Right atrium auricular region (tissue), 2 donors: ENCODE measurements at places on chromosomes 11 and 22. TPM values are rescaled to one million over a fixed set of nuclear protein-coding genes. Genes with fewer than 3 reads are reported as not detected.

- H3K4me1 ChIP-seq, result peaks cover 5% of the 10 kb centered on the region
- peaks cover 98% of the 10 kb centered on the region for H3K36me3 ChIP-seq
- H3K4me3 ChIP-seq, result no peak overlapping the region
- no peak overlapping the region for H3K27ac ChIP-seq
- DNase-seq, result no peak
- no peaks in the 10 kb centered on the region for H3K27me3 ChIP-seq
Observed at GRCh38 chr11:118648291-118648690, 31.2 kb downstream of the TREH start.

- H3K27ac ChIP-seq, result no peak overlapping the region
- H3K4me3 ChIP-seq, result no peak overlapping the region
- H3K36me3 ChIP-seq, result no peaks in the 10 kb centered on the region
- H3K4me1 ChIP-seq, result no peaks in the 10 kb centered on the region
Observed at GRCh38 chr11:44466531-44467205, 98.8 kb upstream of the CD82 start.

DNA sequence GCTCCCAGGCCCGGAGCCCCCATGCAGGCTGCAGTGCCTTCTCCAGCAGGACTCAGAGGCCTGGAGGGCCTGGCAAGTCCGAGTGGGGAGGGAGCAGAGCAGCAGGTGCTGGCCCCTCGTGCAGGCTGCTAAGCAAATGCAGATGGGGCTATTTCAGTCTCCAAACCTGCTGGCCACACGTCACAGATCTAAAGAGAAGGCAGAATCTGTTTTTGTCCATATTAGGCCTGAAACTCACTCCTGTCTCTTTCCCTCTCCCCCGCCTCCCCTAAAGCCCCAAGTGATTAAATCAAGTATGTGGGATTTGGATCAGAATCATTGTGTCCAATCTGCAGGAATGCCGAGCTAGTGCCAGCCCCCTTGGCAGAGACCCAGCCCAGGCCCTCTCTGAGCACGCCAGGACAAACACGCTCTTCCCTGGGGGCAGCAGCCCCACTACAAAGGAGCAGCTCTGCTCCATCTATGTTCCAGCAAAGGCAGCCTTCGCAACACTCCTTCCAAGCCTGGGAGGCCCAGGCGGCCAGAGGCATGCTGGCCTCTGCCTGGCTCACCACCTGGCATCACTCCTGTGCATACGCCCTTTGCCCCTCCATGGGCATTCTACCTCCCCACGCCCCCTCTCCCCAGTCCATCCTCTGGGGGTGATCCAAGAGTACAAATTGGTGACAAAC lies 26.5 kb downstream of the RPL27A start:
- peaks cover 65% of the 10 kb centered on the region for H3K36me3 ChIP-seq
- no peaks in the 10 kb centered on the region for H3K27me3 ChIP-seq
- no peaks in the 10 kb centered on the region for H3K4me1 ChIP-seq
- peak overlapping the region; percentile 96 for H3K27ac ChIP-seq

DNA sequence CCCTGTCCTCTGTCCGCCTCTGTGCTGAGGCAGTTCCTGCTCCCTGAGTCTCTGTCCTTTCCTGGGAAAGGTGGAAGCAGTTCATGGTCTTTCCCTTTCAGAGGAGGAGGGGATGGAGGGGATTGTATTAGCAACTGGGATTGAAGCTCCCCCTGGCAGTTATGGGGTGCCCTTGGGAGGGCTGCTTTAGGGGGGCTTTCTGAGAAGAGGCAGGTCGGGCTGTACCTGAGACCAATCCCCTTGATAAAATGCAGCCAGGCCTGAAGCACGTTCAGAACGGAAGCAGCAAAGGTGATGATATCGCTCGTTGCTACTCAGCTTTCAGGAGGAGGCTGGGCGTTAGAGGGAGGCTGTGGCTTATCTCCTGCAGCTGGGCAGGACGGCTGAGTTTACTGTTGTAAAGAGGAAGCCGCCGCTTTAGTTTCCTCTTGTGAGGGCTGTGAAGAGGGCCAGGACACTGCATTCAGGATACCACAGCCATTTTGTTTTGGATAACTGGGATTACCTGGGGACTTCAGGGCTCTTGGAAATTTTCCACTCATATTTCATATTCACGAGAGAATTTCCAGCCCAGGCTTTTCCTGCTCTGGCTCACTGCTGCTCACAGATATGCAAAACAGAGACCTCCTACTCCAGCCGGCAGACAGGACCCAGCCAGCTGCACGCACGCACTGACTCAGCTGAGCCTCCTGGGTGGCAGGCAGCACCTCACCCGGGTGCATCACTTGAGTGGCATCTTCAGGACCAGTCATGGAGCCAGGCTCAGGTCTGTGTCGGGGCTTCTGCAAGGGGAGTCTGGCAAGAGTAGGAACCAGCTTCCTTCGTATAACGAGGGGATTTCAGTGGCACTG lies 798 bp downstream of the AMPD3 start:
- H3K36me3 ChIP-seq, result no peaks in the 10 kb centered on the region
- DNase-seq, result no peak
- no peaks in the 10 kb centered on the region for H3K4me1 ChIP-seq
- H3K4me3 ChIP-seq, result peak overlapping the region; percentile 24
- H3K27ac ChIP-seq, result no peak overlapping the region
- no peaks in the 10 kb centered on the region for H3K27me3 ChIP-seq

GRCh38 chr11:47148903-47149531 lies 27.7 kb downstream of the ARFGAP2 start:
- H3K4me3 ChIP-seq, result no peak overlapping the region
- H3K4me1 ChIP-seq, result no peaks in the 10 kb centered on the region
- no peaks in the 10 kb centered on the region for H3K36me3 ChIP-seq

GRCh38 chr11:86812981-86813380 lies 12.6 kb downstream of the PRSS23 start:
- no peak overlapping the region for H3K4me3 ChIP-seq
- no peak overlapping the region for H3K27ac ChIP-seq
- no peaks in the 10 kb centered on the region for H3K27me3 ChIP-seq
- H3K36me3 ChIP-seq, result peaks cover 5% of the 10 kb centered on the region
- peaks cover 28% of the 10 kb centered on the region for H3K4me1 ChIP-seq

DNA sequence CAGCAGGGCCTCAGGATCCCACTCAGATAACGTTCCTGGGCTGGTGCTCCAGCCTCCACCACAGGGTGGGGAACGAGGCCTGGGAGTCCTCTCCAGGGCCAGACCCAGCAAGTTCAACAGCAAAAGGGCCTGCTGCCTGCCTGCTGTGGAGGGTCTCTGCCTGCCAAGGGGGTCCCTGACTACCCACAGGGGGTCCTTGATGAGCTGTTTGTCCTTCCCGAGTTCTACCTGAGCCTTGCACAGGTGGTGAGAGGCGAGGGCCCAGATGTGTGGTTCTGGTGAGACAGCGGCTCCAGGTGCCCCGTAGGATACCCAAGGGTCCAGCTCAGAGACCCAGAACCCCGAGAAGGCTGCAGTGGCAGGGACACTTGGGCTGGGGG lies 4.4 kb downstream of the DUSP8 start:
- no peak overlapping the region for H3K4me3 ChIP-seq
- H3K4me1 ChIP-seq, result peaks cover 66% of the 10 kb centered on the region
- no peak for DNase-seq

DNA sequence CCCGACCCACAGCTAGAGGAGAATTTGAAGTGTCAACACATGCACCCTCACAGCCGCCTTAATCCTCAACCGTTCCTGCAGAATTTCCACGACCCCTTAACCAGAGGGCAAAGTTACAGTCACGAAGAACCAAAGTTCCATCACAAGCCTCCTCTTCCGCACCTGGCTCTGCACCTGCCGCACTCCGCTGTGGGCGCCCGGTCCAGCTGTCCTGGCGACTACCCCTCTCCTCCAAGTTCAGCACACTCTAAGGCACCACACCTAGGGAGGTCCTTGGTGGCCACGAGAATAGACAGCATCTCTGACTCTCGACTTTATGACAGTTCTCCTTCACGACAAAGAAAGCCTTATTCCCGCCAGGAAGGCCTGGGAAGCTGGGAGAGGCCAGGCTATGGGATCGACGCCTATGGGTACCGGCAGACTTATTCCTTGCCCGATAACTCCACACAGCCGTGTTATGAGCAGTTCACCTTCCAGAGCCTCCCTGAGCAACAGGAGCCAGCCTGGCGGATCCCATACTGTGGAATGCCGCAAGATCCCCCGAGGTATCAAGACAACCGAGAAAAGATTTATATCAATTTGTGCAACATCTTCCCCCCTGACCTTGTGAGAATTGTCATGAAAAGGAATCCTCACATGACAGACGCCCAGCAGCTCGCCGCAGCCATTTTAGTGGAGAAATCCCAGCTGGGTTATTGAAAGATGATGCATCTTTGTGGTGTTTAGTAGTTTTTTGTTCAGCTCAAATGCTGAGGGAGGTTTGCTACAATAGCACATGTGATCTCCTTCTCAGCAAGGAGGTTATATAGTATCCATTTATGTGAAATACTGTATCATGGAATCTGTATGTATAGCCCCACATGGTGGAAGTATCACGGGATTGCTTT lies 72.1 kb downstream of the ZC3H12C start:
- no peaks in the 10 kb centered on the region for H3K4me1 ChIP-seq
- H3K27ac ChIP-seq, result no peak overlapping the region
- H3K27me3 ChIP-seq, result no peaks in the 10 kb centered on the region
- peak; percentile 47 for DNase-seq
- H3K4me3 ChIP-seq, result no peak overlapping the region

DNA sequence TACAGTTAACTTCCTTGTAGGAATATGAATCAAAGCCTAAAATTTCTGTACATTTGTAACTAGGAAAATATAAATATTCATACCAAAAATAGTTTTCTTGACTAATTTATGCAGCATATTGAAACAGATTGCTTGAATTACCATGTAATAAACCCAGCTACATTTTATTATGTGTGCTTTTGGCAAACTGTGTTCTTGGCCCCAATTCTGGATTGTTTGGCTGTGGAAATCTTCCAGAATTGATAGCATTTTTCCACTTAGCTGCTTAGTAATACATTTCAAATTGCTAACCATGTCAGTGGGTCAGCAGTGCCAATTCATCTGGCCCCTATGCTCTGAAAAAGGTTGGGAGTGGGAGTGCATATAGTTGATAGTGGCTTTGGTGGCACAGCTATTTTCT lies 32.3 kb downstream of the PDHX start:
- H3K4me1 ChIP-seq, result peaks cover 8% of the 10 kb centered on the region
- H3K4me3 ChIP-seq, result no peak overlapping the region
- H3K27me3 ChIP-seq, result no peaks in the 10 kb centered on the region
- H3K36me3 ChIP-seq, result peaks cover 3% of the 10 kb centered on the region
- DNase-seq, result no peak

GRCh38 chr11:116055064-116055463 lies 550.8 kb upstream of the CADM1 start:
- no peak overlapping the region for H3K27ac ChIP-seq
- no peaks in the 10 kb centered on the region for H3K27me3 ChIP-seq
- DNase-seq, result no peak
- no peak overlapping the region for H3K4me3 ChIP-seq

DNA sequence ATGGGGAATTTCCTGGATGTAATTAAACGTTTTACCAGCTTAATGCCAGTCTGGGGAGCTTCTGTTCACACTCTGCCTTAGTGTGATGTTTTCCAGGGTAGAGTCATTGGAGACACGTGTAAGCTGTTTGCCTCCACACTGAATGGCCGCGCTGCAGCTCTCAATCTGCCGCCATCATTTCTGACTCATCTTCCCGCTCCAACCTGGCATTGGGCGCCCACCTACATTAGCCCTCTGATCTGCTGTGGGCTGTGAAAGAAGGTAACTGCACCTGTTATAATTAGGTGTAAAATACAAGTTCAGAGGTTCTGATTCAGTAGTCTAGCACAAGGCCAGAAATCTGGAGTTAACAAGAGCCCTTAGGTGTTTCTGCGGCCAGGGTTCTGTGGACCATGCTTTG lies 54.6 kb downstream of the MN1 start:
- H3K27ac ChIP-seq, result peak overlapping the region; percentile 73
- no peaks in the 10 kb centered on the region for H3K27me3 ChIP-seq
- no peaks in the 10 kb centered on the region for H3K36me3 ChIP-seq
- no peaks in the 10 kb centered on the region for H3K4me1 ChIP-seq

DNA sequence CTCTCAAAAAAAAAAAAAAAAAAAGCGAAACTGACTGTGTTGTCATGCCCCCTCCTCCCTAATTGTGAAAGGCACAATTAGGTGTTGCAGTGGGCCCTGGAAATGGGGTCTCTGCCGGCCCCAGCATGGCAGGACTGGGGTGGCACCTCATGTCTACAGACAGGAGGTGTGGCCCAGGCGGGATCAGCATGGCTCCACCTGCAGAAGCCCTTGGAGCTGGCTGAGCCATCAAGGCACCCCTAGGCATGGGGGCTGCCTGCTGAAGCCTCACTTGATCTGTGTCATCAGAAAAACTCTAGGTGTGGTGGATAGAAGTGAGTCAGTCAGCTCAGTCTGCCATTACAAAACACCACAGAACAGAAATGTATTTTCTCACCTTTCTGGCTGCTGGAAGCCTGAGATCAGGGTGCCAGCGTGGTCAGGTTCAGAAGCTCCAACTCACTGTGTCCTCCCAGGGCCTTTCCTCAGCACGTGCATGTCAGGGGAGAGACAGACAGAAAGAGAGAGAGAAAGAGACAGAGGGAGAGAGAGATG lies 10.1 kb upstream of the B4GALNT4 start:
- no peak for DNase-seq
- no peak overlapping the region for H3K27ac ChIP-seq
- no peaks in the 10 kb centered on the region for H3K27me3 ChIP-seq
- no peaks in the 10 kb centered on the region for H3K36me3 ChIP-seq
- no peak overlapping the region for H3K4me3 ChIP-seq

DNA sequence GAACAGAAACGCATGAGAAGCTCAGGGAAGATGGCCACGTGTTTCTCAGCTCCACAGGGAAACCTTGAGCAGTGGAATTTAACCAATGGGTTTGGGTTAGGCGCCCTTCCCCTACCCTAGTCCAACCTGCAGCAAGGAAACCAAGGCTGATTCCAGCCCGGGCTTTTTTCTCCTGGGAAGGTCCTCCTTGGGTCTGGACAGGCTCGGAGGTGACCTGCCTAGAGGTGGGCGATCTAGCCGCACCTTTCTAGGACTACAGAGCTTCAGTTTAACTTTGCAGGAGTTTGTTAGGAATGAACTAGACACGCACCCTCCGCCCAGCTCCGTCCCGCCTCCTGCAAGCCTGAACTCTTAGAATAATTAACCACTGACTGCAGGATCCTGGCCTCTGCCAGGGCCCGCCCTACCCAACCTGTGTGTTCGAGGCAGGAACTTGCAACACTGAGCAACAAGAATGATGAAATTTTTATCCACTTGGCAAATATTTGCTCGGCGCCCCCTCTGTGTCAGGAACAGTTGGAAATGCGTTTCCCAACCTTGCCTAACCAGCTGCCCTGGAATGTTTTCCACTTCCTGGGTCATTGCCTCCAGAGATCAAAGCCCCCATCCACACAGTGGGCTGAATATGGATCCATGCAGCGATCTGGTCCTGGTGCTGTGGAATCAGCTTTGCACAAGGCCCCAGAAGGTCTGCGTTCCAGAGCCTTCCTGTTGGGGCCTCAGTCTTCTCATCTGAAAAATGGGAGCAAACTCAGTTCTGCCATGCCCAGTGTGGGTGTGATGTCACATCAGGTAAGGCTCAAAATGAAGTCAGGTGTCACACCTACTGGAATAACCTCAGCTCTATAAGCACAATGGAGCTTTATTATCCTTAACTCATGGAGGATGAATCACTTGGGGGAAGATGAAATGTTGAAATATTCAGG lies 13.3 kb downstream of the MPST start:
- H3K36me3 ChIP-seq, result peaks cover 18% of the 10 kb centered on the region
- no peak overlapping the region for H3K27ac ChIP-seq
- no peak overlapping the region for H3K4me3 ChIP-seq
- no peaks in the 10 kb centered on the region for H3K27me3 ChIP-seq
- H3K4me1 ChIP-seq, result no peaks in the 10 kb centered on the region

GRCh38 chr11:15053191-15053685 lies 20.2 kb upstream of the CALCB start:
- no peaks in the 10 kb centered on the region for H3K36me3 ChIP-seq
- no peak for DNase-seq
- H3K4me3 ChIP-seq, result no peak overlapping the region
- no peaks in the 10 kb centered on the region for H3K27me3 ChIP-seq
- no peaks in the 10 kb centered on the region for H3K4me1 ChIP-seq
- H3K27ac ChIP-seq, result no peak overlapping the region

Gene MPEG1
- total RNA-seq, result 10.0 TPM

Gene CLMP
- 8.4 TPM for total RNA-seq

Gene CD6
- 0.48 TPM for total RNA-seq

Gene MUC5B
- total RNA-seq, result not detected

Gene LTBP3
- total RNA-seq, result 114 TPM
